ENCODE measurements at places on chromosomes 5 and 9.

GRCh38 chr5:71537687-71538086, 49.5 kb upstream of the MCCC2 start:
- DNase-seq = no peak

GRCh38 chr5:169050146-169050571, 250.8 kb downstream of the SLIT3 start:
- DNase-seq = no peak

DNA sequence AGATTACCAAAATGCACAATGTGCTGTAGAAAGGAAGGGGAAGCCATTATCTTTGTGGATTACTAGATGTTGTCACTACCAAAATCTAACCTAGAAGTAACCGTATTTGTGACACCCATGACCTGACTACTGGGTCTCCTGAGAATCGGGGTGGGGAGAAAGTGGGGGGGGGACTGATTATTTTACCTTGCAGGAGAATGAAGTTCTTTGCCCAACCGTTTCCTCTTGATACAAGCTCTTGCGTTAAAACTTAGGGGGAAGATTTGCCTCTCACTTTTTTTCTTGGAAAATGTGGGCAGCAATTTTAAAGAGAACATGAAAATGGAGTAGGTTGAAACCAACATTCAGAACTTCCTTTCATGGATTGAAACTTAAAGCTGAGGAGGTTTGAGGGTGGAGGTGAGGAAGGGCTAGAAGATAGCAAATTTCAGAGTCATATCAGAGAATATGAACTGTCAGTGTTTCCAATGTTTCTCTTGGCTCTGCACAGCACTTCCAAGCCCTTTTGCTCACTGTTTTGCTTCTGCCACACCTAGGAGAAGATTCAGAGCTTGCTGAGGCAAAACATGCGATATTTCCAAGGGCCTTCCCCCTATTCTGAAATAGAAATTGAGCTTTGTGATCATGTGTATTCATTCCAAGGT, 280.8 kb downstream of the AOPEP start:
- DNase-seq = no peak

GRCh38 chr9:136487672-136488071, 4.8 kb upstream of the SEC16A start:
- DNase-seq = no peak

- no peak for DNase-seq
These were observed 400.2 kb upstream of the IRX4 start for GRCh38 chr5:2282893-2283292.

- no peak for DNase-seq
These were observed 212.4 kb downstream of the MAPKAP1 start for GRCh38 chr9:125494653-125494915.

DNA sequence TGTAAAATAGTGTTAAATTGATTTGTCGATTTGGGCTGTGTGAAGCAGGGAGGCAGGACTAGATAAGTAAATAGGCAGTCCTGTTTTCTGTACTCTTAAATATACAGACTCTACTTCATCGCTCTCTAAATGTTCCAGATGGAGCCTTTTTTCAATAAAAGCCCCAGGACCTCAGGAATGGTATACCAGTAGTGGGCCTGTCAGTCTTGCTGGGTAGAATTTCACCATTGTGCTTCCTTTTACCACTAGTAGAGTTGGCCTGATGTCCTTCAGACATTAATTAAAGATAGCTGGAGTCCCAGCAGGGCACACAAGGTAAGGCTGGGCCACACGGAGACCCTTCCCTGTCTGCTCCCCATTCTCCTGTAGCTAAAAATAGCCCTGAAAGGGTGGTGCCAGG, 6.0 kb downstream of the SNX18 start:
- no peak for DNase-seq

- DNase-seq = no peak
These were observed 4.7 kb downstream of the ADGRD2 start for GRCh38 chr9:124454791-124455443.

- DNase-seq = no peak
These were observed 40.0 kb upstream of the GRAMD2B start for GRCh38 chr5:126383246-126383645.

DNA sequence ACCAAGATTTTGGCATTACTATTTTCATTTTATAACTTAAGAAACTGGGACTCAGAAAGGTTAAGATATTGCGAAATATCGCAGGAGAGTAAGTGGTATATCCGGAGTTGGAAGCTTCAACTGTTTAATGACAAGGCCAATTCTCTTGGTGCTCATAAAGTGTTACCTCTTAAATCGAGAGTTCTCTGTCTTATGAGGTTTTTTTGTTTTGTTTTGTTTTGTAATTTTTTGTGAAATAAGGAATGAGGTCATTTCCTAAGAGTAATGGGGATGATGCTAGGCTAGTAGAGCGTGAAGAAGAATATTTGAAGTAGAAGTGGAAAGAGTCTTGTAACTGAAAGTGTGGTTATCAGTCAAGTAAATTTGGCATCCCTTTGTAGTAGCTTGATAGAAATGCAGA, 183.2 kb upstream of the DAB2 start:
- DNase-seq = no peak

GRCh38 chr9:115997923-115998322, 155.7 kb upstream of the PAPPA start:
- DNase-seq = no peak

GRCh38 chr5:8068078-8068477, 199.1 kb downstream of the MTRR start:
- no peak for DNase-seq

DNA sequence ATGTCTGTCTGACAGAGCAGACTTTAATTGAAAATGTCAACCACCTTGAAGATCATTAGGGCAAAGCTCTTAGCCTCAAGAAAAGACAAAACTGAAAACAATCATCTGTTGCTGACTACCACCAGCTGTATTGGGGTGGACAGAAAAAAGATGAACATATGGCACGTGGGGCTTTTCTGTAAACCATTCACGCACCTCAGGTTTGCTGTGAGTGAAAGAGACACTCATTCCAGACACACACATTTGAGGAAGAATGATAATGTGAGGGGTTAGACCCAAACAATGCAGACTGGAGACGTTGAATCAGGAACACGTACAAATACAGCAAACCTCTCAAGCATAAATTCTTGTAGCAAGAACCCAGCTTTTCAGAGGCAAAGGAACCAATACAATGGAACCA, 158.7 kb downstream of the EBF1 start:
- DNase-seq = no peak

- DNase-seq = no peak
These were observed 146.4 kb downstream of the GNAQ start for GRCh38 chr9:77885104-77885672.

- no peak for DNase-seq
These were observed 636 bp downstream of the PRDM12 start for GRCh38 chr9:130665029-130665430.

- peak; percentile 5 for DNase-seq
These were observed 209.3 kb upstream of the SLC24A2 start for GRCh38 chr9:19998153-19998552.

DNA sequence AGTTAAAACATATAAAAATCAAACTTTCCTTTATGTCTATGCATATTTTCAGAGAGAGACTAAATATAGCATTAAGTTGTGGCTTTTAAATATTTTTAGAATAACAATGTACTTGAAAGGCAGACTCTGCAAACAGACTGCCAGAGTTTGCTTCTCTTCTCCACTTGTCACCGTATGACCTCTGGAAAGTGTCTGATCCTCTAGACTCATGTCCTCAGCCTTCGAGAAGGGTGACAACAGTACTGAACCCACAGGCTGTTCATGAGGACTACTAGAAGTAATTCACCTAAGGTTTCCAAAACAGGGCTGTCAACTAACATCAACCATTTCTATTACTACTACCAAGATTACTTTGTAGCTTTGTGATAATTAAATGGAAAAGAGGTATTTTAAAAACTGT, 167.7 kb upstream of the TBCA start:
- DNase-seq = no peak

GRCh38 chr5:126354858-126355731, 68.1 kb upstream of the GRAMD2B start:
- DNase-seq = peak; percentile 6

- DNase-seq = no peak
These were observed 295.0 kb downstream of the ADAMTS6 start for GRCh38 chr5:65186646-65187227.

- no peak for DNase-seq
These were observed 327.7 kb downstream of the CDK5RAP2 start for GRCh38 chr9:120252248-120252647.

GRCh38 chr5:6379246-6379645, 899 bp upstream of the MED10 start:
- DNase-seq = no peak

All from CD4-positive, alpha-beta T cell treated with Interleukin-17A for 1 hour (primary cell).